ENCODE measurements at places on chromosomes 5 and 9.

DNA sequence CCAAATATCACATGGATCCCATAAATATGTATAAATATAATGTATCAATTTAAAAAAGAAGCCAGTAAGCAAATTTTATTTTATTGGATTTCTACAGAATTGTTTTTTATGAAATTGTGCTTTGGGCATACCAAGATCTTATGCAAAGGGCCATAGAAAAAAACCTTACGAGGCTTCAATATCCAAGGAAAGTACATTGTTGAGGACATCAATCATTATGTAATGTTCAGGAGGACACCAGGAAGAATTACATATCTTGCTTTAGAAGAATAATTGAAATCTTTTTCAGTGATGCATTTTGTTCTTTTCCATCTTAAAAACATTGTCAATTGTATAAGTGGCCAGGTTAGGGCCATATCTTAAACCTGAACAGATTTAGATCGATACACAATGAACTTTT, 187.8 kb upstream of the GAS1 start:
- no peak for DNase-seq

GRCh38 chr5:143680672-143681259, 131.2 kb upstream of the HMHB1 start:
- no peak for DNase-seq

DNA sequence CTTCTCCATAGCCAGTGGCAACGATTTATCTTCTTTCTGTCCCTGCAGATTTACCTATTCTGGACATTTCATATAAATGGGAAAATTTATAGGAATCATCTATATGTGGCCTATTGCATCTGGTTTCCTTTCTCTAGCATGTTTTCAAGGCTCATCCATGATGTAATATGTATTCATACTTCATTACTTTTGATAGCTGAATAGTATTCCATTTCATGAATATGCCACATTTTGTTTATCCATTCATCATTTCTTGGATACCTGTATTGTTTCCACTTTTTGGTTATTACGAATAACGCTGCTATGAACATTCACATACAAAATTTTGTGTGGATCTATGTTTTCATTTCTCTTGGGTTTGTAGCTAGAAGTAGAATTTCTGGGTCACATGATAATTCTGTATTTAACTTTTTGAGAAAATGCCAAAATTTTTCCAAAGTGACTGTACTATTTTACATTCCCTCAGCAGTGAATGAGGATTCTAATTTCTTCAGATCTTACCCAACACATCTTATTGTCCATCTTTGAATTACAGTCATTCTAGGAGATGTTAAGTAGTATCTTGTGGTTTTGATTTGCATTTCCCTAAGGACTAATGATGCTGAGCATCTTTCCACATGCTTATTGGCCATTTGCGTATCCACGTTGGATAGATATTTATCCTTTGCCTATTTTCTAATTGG, 3.6 kb downstream of the IARS1 start:
- no peak for DNase-seq

GRCh38 chr9:16410601-16411280, 459.7 kb downstream of the BNC2 start:
- DNase-seq = no peak

DNA sequence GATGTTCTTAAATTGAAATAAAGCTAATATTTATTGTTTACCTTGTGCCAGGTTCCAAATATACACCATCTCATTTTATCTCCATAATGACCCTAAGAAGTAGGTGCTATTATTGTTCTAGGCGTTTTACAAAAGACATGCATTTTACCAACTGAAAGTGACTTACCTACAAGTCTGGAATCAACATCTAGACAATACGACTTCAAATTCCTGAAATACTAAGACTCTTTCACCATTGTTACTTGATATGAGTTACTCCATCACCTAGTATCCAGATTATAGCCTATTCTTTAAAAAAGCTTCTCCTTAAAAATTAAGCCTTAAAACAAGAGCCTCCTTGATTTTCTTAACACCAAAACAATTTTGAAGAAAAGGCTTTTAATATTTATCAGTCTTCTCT, 13.3 kb downstream of the HACD4 start:
- DNase-seq = no peak

DNA sequence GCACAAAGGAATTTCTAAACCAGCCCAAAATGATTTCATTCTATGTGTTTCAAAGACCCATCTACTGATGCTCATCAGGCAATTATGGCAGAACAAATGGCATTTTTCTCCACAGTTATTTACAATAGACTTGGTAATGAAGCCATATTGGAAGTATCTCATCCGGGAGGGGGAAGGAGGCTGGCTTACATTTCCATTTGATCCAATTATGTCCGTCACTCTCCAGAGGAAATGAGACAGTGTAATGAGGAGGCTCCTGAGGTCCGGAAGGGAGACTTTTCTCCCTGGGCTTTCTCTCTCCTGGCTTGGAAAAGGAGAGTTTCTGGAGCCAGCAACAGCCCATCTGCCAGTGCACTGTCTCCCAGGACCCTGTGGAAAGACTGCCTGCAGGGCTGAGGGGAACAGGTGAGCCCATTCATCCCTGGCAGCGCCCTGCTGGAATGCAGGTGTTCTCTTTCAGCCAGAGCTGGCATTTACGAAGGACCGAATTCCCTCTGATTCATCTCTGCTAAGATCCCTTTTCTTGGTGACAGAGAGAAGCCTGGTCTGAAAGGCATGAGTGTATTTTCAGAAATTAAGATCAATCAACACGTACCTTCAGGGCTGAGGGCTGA, 54.9 kb upstream of the SAP30L start:
- no peak for DNase-seq

DNA sequence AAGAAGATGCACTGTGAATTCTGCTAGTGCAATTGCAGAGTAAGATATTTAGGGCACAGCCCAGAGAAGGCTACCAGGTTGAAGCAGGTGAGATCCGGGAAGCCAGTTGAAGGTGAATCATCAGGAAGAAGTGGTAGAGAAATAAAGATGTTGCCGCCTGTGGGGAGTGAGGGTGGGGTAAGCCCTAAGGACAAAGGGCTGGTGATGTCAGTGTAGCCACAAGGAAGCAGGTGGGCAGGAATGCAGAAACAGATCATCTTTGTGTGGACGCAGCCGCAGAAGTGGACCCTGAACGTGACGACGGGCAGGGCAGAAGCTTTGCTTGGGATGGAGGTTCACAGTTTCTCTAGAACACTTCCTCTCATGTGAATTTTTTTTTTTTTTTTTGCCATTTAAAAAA, 164.2 kb downstream of the ACTL7B start:
- DNase-seq = no peak
